ENCODE measurements at places on chromosomes 4 and X.

DNA sequence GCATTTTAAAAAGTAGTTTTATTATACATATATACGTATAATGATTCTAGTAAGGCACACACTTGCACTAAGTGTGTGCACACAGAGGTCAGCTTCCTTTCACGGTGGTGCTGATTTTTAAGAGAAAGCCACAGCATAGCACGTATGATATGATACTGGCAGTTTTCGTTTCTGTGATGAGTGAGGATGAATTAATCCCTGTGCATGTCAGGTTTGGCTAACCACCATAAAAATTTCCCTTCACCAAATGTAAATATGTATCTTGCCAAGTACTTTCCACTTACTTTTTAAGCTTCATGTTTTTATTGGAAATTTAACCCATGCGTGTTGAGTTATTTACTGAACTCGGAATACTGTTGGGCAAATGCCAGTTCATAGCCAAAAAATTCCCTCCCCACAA, 84.6 kb downstream of the SYNPO2 start:
- no peak for DNase-seq

DNA sequence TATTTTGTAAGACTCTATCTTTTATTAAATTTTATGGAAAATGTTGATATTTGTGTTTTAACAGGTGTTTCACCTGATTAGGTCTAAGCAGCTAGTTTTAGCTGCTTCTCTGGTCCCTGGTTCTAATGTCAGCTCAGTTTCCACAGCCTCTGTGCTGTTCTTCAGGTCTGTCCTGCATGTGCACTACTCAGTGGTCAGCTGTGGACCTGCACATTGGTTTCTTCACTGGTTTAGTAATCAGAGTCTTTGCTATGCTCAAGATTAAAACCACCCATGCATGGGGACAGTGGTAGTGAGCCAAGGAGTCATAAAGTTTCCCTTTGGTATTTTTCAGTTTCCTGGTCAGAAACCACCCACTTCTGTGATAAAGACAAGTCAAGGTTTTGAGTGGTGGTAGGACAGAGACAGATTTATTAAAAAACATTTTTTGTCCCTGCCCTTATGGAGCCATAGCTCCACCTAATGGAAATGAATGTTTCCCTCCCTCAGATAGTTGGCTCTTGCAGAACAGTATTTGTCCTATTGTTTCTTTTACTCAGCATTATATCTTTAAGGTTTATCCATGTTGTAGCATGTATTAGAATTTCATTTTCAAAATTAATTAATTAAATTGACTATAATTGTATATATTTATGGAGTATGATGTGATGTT, 36.8 kb upstream of the VBP1 start:
- no peak for DNase-seq

DNA sequence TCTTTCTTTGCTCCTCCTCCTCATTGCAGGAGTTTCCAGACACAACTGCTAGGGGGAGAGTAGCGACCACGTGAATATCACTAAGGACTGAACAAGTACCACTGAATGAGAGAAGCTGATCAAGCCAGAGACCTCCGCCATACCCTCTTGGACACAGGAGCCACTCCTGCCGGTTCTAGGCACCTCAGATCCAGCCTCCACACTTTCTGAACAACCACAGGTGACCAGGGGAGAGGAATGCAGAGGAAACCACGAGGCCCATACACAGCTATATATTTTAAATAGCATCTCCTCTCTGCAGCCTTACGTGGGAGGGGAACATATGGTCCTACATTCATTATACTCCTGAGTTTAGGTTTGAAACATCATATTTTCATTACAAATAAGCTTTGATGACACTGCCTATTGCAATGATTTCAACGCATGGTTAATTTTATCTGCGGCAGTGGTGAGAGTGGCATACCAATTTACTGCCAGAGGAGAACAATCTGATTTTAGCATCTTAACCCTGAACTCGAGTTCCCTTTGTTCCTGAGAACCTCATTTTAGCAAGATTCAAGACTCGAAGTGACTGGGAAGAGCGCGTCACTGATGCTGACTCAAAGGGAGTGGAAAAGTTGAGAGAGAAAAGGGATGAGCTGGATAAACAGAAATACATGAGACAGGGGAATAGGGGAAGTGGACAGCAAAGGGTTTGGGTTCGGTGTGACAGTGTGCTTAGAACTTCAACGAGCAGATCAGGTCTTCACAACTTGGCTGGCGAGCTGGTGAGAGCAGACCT, 231.7 kb upstream of the PPARGC1A start:
- DNase-seq = no peak

DNA sequence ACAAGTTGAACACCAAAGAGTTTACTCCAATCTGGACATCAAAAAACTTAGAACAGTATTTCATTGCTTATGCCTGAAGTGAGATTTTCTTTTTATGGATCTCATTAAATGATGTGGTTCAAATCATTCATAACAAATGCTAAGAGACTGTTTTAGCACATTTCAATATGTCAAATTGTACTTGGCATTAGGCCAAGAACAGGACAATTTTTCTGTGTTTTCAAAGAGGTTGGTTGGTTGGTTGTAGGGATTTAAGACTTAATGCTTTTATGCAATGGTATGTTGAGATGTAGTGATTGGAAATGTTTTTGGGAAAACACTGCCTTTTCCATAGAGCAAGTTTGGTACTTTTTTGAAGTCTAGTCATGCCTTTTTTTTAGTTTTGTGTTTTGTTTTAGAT, 510.4 kb downstream of the ZNF674 start:
- DNase-seq = no peak

DNA sequence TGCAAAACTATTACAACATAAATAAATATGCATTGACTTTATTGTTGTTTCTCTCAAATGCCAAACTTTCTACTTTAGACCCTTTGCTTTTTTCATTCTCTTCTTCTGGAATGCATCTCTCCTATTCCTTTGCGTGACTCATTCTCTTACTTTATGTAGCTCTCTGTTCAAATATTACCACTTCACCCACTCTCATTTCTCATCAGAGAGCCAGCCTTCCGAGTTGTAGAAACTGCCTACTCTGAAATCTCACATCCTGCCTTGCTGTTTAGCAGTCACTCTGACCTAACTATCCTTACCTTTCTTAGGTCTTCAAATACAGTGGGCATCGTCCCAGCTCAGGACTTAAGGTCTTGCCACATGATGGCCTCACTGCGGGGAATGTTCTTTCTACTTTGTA, 143.5 kb downstream of the GALNTL6 start:
- no peak for DNase-seq

- peak; percentile 11 for DNase-seq
These were observed 1039.2 kb upstream of the PABPC4L start for GRCh38 chr4:135240796-135241195.

GRCh38 chr4:7828011-7828720, 111.5 kb downstream of the AFAP1 start:
- no peak for DNase-seq
